ENCODE measurements at places on chromosomes 6 and 20. TPM values are rescaled to one million over a fixed set of nuclear protein-coding genes. Genes with fewer than 3 reads are reported as not detected.

DNA sequence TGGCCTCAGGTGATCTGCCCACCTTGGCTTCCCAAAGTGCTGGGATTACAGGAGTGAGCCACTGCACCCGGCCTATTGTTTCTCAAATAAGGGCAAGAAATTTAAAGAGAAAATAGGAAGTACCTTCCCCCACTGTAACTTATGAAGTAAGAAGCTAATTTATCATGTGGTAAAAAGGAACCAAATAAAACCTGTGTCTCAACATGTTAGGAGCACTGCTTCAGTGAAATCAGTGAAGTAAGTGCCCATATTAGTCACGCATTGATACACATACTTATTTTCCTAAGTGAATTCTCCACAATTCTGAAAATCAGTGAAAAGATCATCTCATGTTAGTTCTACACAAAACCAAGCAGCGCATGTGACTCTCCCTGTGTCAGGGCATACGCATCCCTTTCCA, 14.2 kb upstream of the LPA start:
- no peak for DNase-seq

The SLCO4A1 gene
- 7.4 TPM for total RNA-seq

GRCh38 chr6:2266841-2267240, 21.4 kb upstream of the GMDS start:
- no peak for DNase-seq

DNA sequence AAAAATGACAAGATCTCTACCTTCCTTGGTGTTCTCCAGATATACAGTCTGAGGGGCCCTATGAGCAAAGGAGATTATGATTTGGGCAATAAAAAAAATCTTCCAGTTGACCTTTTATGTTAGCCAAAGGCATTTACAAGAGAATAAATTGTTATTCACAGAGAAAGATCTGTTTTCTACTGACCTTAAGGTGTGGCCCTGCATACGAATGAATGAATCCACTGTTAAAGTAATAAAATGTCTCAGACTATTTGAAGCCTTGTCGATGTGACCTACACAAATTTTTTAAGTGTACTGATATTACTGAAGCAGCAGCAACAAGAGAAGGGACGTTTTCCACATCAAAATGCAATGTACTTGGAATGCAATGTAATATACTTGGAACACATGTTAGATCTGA, 95.9 kb upstream of the SSTR4 start:
- DNase-seq = no peak

The TPMT gene
- 8.3 TPM for total RNA-seq

DNA sequence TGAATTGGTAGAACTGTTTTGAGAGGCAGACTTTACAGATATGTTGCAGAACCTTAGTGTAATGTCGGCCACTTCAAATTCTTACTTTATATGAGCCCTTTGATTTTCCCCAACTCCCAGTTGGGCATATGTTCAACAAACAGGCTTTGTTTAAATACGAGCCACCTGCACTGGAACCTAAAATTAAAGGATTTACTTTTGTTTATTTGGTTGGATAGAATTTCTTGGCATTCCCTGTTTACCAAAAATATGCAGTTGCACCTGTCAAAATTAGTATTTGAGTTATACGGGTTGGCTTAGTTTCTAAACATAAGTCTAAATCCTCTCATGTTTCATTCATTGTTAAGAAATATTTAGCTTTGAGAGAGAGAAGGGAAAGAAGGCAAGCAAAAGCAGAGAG, 2.4 kb upstream of the GLYATL3 start:
- DNase-seq = no peak

DNA sequence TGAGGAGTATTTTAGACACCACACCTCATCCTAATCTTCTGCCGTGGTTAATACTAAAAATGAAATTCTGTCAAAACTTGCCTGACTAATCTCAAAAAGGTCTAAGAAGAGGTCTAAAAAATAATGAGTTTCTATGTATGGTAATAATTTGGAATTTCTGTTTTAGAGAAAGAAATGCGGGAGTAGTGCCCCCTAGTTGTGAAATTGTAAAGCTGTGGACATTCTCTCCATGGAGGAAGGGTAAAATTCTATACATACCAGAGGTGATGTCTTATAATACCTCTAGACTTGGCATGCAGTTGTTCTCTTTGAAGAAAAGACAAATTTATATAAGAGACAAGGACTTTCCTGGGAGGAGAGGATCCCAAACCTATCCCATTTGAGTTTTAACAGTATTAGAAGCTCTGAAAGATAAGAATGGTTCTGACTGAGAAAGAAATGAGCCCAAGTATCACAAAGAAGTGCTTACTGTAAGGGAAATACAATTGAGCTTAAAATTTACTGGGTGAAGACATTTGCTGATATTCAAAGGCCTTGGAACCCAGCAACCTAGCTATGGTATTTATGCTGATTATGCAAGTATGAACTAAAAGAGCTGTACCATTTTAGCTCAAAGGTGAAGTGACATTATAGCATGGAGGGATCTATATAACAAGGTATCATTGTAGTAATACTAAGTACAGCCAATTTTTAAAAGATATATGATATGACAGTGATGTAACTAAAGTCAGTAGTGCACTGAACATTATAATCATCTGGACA, 5.1 kb upstream of the EPHA7 start:
- DNase-seq = no peak

DNA sequence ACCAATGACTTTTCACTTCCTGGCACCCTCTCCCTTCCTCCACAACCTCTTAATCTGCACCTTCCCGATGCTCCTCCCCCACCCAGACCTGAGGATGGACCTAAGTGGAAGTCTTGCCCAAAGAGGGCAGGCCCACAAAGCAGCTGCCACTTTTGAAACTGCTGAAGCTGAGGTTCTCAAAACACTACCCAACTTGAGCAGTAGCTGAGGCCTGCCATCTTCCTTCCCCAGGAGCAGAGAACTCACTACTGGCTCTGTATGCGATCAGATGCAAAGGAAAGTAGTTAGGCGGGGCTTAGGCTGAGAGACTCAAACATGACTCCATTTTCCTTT, 1.5 kb downstream of the HM13 start:
- DNase-seq = no peak

DNA sequence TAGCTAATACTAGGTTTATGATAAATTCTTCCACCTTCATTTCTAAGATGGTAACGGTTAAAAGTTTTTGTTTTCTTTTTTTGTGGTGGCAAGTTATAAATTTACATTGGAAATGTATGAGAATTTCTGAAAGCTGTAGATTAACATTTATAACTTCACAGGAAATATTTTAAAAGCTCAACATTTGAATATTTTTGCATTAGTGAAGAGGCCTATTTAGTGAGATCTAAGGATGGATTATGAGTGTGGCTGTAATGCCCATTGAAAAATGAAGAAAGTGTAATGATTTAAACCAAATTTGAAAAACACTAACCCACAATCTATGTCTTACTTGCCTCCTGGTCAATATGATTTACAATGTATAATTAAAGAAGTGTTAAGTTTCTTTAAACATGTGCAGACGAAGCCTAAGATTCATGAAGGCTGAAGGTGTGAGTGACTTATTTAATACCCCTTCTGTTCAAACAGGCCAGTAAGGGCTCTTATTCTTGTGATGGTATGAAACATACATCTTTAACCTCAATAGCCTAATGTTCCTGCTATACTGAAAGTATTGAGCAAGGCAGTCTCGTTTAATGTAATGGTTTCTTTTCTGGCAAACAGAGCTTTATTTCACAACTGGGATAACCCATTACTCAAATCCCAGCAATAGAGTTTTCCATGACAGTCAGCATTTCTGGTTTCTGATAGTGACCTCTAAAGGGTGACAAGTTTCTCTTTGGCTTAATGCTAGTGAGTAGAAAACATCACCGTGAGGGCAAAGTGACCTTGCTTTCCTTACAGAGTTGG, 13.2 kb downstream of the HDGFL1 start:
- DNase-seq = no peak

The GMPR gene
- 1.8 TPM for total RNA-seq

DNA sequence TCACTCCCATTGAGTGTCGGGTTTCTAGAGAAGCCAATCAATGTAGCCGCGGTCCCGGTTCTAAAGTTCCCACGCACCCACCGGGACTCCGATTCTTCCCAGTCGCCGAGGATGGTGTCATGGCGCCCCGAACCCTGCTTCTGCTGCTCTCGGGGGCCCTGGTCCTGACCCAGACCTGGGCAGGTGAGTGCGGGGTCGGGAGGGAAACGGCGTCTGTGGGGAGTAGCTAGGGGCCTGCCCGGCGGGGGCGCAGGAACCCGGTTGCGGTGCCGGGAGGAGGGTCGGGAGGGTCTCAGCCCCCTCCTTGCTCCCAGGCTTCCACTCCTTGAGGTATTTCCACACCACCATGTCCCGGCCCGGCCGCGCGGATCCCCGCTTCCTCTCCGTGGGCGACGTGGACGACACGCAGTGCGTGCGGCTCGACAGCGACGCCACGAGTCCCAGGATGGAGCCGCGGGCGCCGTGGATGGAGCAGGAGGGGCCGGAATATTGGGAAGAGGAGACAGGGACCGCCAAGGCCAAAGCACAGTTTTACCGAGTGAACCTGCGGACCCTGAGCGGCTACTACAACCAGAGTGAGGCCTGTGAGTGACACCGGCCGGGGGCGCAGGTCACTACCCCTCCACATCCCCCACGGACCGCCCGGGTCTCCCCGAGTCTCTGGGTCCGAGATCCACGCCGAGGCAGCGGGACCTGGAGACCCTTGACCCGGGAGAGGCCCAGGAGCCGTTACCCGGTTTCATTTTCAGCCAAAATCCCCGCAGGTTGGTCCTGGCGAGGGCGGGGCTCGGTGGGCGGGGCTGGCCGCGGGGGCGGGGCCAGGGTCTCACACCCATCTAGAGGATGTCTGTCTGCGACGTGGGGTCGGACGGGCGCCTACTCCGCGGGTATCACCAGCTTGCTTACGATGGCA, 35.2 kb upstream of the HLA-G start:
- DNase-seq = peak; percentile 65

- DNase-seq = peak; percentile 32
Observed at GRCh38 chr20:36273414-36274180, 32.5 kb upstream of the DLGAP4 start.

- no peak for DNase-seq
Observed at GRCh38 chr6:165059032-165059431, 250.4 kb downstream of the C6orf118 start.

DNA sequence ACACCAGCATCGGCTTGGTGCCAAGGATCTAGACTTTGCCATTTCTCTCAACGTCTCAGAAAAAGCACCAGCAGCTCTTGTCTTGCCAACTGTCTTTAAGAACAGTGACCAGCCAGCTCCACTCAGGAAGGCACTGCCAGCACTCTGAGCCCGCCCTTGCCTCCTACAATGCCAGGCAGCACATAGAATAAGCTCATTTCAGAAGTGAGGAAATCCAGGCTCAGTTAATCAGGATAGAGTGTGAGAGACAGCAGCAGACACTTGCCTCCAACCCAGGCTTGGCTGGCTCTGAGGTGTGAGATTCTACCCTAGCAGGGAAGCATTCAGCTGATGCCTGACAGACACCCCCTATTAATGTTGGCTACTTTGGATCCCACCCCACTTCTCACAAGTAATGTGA, 4.3 kb upstream of the SYNDIG1 start:
- no peak for DNase-seq

DNA sequence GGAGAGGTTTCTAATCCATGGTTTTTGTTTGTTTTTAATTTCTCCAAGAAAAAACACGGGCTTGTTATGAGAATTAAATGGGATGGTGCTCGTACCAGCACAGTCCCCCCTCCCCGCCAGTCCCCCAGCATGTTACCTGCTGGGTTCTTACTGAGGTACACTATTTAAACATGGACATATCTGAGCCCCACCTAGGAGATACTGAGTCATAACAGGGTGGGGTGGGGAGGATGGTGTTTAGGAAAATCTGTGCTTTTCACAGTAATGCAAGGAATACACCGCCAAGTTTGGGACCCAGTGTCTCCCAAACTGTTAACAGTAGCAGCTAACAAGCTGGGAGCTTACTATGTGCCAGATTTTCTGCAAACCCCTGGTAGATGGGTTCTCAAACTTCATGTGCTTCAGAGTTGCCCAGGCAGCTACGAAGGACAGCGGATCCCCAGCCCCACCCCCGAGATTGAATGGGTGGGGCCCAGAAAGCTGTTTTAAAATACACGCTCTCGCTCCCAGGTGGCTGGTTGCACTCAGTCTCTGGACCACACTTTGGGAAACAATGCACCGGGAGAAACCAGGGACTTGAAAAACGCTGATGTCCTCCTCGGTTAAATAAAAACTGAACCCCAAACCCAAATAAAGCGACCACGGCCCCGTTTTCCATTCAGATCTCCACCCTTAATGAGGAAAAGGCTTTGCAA, 995 bp downstream of the ZFP64 start:
- peak; percentile 66 for DNase-seq

DNA sequence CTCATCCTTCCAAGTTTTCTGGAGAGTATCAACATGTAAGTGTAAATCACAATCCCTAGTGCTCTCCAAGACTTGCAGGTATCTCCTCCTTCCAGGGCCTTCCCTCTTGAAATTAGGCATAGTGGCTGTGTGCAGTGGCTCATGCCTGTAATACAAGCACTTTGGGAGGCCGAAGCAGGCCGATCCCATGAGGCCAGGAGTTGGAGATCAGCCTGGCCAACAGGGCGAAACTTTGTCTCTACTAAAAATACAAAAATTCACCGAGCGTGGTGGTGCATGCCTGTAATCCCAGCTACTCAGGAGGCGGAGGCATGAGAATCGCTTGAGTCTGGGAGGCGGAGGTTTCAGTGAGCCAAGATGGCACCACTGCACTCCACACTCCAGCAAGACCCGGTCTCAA, 9.4 kb upstream of the ANGPT4 start:
- no peak for DNase-seq

GRCh38 chr6:139903411-139904157, 529.1 kb upstream of the CITED2 start:
- DNase-seq = no peak

GRCh38 chr20:42255821-42256220, 637.6 kb upstream of the CHD6 start:
- no peak for DNase-seq

The WFDC5 gene
- total RNA-seq = not detected

DNA sequence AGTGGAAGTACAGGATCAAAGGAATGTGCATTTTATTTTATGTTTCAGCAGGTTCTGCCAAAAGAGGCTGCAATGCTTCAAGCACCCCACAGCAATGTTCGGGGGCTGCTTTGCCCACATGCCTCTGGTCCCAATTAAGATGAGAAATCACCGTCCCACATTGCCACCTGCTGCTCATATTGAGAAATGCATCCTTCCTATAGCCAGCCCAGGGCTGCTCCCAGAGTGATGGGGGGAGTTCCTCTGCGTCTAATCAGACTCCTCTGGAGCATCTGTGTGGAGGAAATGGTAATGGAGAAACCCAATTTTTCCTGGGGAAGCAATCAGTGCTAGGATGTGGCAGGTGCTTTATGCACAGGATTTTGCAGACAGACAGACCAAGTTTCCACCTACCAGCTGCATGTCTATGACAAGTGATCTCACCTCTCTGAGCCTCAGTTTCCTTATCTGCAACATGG, 33.7 kb downstream of the PTGIS start:
- DNase-seq = peak; percentile 21

DNA sequence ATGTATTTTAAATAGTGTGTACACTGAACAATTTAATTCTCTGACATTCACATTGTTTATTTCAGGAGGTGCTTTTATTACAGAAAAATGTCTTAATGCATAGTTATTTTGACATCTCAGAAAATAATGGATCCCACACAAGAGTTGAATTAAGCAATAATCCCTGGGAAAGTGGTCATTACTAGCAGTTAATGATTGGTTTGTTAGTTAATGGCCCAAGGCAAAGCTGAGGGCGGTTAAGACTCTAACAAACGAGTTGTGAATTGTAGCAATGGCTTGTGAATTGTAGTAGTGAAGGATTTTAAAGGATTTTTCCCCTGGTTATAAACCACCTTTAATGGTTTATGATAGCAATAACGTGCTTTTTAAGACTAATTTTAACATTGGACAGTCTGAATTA, 1316.0 kb upstream of the GJE1 start:
- DNase-seq = no peak

All from CD4-positive, CD25-positive, alpha-beta regulatory T cell (primary cell).